ENCODE measurements at places on chromosomes 3 and 15.

DNA sequence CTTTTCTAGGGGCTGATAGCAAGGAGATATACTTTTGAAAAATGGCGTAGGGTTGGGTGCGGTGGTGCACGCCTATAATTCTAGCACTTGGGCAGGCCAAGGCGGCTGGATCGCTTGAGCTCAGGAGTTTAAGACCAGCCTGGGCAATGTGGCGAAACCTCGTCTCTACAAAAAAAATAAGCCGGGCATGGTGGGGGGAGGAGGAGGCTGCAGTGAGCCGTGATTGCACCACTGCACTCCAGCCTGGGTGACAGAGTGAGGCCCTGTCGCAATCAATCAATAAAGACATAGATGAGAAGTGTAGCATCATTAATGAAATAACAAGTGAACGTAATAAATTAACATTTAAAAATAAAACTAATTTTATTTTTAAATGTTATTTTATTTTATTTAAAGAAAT is 134.6 kb downstream of the SLCO3A1 start:
- no peak for DNase-seq

GRCh38 chr3:112767177-112767576 is 79.5 kb downstream of the CD200R1L start:
- DNase-seq, result no peak

DNA sequence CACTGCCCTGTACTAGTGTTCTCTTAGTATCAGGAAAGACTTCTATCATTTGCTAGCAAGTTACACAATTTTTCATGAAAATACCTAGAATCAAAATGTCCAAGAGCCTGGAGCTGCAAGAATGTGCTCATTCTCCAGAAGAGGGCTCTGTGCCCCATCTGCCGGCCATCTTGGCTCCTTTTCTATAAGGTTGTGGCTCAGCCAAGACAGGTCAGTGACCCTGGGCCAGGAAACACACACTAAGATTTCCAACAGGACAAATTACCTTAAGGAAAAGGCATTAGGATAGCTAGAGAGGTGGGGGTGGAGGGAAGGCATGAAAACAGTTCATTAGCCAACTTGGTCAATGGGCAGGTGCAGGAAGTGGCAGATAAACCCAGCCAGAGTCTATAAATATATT is 20.7 kb downstream of the TIMP4 start:
- DNase-seq, result no peak

GRCh38 chr15:100385300-100386050 is 43.7 kb upstream of the ADAMTS17 start:
- no peak for DNase-seq

DNA sequence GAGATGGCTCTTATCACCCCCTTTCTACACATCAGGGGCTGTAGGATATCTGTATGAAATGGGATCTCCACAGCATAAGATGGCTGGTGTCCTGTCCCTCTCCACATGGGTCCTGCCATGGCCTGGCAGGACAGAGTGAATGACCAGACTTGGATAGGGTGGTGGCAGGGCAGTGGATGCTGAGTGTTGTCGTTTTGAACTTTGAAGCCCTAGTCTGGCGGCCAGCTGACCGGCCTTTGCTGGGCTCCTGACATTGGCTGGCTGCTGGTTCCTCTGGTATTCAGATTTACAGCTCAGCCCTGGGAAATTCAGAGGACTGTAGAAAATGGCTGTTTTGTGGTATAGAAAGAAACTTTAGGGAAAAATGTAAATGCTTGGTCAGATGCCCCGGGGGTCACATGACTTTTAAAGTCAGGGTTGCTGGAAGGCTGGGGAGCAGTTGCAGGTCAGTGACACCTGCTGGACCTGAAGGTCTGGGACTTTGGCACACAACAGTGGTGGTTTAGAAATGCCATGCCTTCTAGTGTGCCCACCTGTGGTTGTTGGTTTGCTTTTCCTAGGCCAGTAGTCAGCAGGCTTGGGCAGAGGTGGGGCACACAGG is 13.5 kb upstream of the PGPEP1L start:
- no peak for DNase-seq

- no peak for DNase-seq
Measured at GRCh38 chr3:9201266-9201665, 48.2 kb downstream of the SRGAP3 start.

DNA sequence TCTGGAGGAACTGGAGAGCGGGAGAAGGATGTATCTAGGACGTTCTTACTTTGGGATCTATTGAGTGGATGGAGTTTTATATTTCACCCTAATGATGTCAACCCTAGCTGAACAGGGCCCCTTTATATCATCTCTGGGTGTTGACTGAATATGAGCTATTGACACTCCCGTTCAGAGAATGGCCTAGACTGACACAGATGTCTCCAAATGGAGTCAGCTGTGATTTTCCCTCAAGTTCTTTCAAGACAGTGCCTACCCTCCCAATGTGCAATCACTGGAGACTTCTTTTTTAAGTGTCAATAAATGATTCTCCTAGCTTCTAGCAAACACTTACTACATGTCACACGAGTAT is 63.8 kb downstream of the FRMD4B start:
- no peak for DNase-seq

- no peak for DNase-seq
Measured at GRCh38 chr3:45826908-45827307, 15.0 kb downstream of the LZTFL1 start.

DNA sequence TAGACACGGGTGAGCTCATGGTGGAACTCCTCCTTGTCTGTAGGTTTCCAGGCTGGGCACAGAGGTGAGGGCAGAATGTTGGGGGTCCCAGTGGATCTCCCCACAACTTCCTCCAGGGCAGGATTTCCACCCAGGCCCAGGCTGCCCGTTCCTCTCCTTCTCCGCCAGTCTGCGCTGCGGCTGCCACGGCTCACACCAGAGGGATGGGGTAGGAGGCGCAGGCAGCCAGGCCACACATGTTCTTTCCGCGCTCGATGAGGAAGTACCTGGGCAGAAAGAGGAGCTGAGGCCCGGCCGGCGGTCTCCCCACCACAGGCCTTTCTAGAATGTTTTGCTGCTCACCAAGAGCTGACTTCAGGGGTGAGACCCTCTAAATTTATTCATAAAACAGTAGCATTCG is 22.9 kb downstream of the CTSH start:
- DNase-seq, result no peak

DNA sequence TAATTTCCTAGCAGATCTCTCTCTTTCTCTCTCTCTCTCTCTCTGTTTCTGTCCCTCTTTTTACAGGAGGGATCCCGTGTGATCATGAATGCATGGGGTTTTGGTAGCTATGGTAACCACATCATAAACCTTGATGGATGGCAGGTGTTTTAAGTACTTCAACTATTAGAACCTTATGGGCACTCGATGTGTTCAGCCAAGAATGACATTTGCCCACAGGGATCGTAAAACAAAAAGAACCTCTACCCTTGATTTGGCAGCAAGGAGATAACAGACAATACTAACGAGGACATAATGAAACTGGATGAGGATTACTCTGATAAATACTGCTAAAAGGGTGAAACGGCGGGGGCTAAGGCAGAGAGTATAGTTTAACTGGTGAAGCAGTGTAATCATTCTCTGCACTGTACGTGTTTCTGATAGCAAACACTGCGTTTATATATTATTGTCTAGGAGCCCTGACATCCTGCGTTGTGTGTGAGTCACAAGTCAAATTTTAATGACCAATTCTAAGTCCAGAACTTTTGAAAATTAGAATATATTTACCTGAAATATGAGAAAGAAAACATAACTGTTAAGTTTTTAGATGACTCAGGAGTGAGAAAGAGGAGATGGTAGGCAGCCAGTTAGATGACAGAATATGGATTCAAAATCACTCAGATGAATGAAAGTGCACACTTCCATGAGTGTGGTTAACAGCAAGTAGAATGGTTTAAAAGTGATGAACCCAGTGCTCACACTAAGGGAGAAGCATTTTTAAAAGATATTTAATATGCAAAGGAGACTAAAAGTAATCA is 80.3 kb downstream of the OTOL1 start:
- DNase-seq, result no peak

GRCh38 chr15:72472992-72473610 is 1.0 kb upstream of the ARIH1 start:
- DNase-seq, result no peak

DNA sequence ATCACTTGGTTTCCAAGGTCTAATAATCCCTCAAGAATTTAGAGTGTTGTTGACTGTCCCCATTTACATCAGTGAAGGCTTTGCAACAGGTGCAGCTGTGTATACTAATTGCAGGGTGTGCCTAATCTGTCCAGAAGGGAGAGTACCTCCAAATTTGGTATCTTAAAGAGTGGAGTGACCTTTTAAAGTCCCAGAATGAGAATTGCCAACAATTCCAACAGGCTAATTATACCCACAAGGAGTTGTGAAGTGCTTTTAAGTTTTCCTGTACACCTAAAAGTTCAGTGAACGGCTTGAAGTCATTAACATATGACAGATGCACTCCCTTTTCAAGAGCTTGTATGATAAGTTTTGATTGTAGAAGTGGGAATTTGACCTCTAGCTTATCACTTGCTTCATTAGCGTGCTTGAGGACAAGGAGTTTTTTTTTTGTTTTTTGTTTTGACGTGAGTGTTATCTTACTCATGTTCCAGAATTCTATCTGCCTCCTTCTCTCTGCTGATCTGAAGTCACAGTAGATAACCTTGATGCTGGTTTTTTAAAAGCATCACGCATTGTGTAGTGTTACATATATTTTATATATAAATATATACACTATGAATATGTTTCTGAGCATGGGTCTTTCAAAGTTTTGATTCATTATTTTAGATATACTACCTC is 26.3 kb downstream of the CDIN1 start:
- DNase-seq, result no peak

- DNase-seq, result no peak
Measured at GRCh38 chr3:116276675-116277074, 168.6 kb downstream of the LSAMP start.

DNA sequence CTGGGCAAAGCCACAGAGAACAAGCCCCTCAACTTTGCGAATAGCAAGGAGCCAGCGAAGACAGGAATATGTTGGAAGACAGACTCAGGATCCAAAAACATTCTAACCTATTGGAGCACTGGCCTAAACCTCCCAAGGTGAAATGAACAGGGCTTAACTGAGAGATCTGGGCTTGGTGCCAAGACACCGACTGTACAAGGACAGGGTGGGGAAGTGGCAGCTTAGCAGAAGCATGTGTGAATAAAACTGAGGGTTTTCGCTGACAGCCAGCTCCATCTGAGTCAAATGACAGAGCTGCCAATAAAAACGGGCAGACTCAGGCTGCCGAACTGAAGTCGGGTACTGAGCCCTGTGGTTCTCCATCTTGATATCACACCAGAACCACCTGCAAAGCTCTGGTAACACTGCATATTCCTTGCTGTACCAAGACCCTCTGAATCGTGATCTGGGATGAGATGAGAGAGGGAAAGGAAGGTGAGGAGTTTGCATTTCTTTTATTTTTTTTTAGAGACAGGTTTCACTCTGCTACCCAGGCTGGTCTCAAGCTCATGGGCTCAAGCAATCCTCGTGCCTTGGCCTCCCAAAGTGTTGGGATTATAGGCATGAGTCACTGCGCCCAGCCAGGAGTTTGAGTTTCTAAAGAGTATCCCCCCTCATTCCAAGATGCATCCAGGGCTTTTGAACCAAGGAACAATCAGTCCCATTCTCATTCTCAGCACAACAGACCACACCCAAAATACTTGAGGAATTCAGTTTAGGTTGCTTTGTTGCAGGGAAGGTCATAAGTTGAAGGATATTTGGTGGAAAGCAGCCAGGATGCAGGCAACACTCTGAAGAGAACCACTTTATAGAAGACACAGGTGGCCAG is 6.0 kb upstream of the PLCB2 start:
- peak; percentile 17 for DNase-seq

DNA sequence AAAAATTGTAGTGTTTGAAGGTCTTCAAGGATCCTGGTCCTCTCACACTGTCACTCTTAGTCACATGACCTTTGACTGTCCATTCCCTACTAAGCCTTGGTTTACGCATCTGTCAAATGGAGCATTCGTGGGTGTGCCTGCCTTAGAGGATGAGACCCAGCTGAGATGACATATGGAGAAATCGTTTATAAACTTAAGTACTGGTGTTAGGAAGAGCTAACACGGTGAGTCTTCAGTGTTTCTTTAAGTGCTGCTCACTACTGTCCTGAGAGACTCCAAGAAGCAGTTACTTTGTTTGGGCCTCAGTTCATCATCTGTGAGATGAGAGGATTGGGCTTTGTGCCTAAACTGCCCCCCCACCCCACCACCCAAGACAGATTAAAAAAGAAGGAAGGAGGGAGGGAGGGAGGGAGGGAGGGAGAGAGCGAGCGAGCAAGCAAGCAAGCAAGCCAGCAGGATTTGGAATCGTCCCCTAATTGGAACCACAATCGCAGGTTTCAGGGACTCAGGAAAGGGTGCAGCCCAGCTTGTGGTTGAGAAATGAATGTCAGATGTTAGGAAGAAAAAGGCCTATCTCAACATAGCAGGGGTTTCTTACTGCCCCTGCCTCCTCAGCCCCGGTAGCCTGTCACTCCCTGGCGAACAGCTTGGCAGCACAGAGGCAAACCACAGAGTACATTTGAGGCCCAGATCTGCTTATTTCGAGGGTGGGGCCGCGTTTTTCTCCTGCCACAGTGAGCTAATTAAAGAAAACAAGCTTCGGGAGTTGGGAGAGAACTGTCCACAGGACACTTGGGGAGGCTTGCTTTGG is 32.7 kb downstream of the SMAD3 start:
- no peak for DNase-seq

DNA sequence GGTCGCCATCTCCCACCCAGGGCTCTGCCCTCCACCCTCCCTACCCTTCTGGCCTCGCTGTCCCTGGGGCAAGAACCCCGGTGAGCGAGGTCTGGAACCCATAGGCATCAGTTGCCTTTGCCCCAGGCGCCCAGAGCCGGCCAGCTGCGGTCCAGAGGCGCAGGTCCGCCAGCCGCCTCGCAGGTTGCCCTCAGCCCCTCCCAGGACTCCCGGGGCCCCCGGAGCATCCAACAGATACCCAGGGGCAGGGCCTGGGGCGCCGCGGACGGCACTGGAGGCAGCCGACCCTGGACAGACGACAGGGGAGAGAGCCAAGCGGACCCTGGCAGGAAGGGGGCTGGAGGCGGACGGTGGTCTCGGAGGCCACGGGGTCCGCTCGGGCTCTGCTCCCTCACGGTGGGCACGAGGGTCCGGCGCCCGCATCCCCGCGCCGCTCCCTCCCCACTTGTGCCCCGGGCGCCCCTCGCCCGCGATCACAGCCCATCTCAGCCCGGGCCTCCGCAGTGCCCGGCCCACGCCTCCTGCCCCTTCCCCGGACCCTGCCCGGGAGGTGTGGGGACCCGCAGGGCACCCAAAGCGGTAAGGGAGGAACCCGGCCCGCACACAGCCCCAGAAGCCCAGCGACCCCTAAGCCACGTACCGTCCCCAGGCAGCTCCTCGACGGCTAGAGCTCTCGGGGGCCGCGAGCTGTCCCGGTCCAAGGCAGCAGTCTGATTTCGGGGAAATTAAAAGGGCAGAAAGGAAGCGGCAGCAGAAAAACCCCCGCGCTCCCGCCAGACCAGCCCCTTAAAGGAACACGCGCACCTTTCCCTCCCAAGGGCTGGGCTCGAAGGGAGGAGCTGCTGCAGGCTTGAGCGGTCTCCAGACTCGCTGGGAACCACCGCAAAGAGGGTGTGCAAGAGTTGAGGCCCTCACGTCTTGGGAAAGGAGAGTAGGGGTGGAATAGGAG is at the start of gene HAPLN3:
TSS of gene HAPLN3 (minus strand) at position 726 of the 949 bp plus-strand sequence. CDS start 8,246 bp downstream, outside the sequence.
- peak; percentile 39 for DNase-seq

- DNase-seq, result no peak
Measured at GRCh38 chr15:75928680-75929608, 25.3 kb downstream of the FBXO22 start.

- no peak for DNase-seq
Measured at GRCh38 chr3:27201492-27201891, 167.7 kb downstream of the NEK10 start.
